ENCODE measurements at places on chromosomes 2 and 18.
A peak's percentile ranks its signal among the peaks of the same experiment; 100 is the strongest.

DNA sequence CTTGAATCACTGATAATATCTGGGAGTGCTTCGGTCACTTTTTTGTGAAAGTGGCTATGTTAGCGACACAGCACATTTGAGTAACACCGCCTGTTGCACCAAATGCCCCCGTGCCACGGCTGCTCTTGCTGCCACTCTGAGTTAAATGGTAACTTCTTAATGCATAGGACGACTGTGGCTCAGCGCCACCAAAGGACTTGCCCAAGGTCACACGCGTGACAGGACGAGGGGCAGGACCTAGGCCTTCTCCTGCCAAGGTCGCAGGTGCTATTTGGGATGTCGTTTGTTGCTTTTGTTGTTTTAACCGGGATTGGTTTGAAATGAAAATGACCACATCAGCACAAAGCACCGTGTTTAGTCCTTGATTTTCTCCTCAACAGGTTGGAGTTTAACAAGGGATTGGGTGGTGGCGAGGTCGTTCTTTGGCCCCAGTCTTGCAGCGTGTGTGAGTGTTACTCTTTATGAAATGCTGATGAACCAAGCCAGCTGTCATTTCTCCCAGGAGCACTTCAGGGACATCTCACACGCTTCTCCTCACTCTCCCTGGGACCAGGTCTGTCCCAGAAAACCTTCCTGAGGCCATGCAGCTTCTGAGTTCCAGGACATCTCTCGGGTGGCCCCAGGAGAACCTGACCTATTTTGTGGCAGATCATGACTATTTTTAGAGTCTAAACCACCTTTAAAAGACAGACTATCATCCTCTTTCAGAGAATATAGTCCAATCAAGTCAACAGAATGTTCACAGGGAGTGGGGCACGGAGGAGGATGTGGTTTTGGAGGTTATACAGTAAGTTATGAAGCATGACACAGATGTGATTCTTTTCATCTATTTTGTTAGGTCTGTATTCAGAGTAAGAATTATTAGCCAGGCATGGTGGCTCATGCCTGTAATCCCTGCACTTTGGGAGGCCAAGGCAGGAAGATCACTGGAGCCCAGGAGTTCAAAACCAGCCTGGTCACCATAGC lies 49.9 kb downstream of the MTCL1 start:
- DNase-seq = peak; percentile 71

GRCh38 chr18:37451239-37451825 lies 114.3 kb downstream of the CELF4 start:
- no peak for DNase-seq

GRCh38 chr2:31070339-31071125 lies 67.7 kb downstream of the GALNT14 start:
- peak; percentile 72 for DNase-seq

- DNase-seq = peak; percentile 61
These were observed 165.2 kb downstream of the SH3BP4 start for GRCh38 chr2:235116885-235117492.

DNA sequence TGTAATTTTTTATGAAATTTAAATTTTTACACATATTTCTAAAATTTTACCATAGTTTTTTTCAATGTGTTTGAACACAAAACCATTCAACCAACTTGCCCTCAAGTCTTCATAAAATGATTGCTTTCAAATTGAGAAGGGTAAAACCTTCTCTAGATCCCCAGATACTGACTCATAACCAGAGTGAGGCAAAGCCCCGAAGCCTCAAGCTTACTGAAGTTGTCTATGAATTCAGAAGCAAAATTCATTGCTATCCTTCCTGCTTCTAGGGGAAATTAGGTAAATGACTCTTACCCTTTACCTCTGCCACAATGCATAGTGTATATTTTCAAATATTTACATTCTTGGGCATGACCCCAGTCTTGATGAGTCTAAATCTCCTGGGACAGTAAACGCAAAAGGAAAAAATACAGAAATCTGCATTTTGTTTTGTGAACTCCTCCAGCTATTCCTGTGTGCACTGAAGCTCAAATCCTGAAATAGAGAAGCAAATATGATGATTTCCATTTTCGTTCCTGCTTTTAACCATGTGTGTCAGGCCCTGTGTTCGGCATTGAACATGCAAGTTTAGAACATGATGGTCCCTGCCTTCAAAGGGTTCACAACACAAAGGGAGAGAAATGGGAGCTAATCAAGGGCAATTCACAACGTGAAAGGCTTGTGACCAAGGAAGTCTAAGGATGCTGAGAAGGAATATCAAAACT lies 246.3 kb downstream of the SUCLG1 start:
- no peak for DNase-seq

- DNase-seq = no peak
These were observed 6.4 kb upstream of the ANO7 start for GRCh38 chr2:241182126-241182525.

GRCh38 chr2:241443486-241444223 lies 64.7 kb downstream of the STK25 start:
- peak; percentile 87 for DNase-seq

DNA sequence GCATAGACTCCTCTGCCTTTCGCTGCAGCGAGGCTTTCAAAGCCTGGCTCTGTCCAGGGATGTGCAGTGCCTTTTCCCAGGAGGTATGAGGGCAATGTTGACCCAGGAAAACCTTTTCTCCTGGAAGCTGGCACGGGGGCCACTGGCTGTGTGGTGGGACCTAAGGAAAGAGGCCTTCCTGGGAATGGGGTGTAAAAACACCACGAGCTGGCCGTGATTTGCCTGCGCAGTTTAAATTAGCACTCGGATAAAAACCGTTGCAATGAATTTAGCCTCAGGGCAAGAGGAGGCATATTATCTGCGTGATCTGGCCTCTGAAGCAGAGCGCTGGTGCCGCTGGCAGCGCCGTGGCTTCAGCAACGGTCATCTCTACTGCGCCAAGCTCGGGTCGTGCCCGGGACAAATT lies 3.0 kb downstream of the OSR1 start:
- no peak for DNase-seq

DNA sequence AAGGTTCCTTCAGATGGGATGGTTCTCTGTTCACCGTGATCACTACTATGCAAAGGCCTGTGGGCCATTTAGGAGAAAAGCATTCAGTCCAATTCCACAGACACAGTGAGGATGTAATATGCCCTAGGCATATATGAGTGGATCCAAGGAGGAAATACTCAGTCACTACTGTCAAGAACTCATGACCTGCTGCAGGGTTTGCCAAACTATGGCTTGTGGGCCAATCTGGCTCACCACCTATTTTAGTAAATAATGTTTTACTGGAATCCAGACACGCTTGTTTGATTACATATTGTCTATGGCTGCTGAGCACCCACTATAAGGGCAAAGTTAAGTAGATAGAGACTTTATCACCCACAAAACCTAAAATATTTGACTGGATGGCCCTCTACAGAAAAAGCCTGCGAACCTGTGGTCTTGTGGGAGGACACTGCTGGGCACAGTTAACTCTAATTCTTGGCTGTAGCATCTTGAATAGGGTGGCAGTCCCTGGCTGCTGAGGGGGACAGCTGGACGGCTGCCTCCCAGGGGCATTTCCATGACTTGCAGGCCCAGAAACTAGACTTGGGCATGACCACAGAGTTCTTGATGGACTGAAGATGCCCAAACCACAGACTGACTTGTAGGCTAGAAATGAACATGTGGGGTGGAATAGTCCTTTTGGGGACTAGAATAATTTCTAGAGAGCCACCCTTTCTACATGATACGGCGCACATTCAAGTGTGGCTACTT lies 20.6 kb upstream of the LTBP1 start:
- no peak for DNase-seq

DNA sequence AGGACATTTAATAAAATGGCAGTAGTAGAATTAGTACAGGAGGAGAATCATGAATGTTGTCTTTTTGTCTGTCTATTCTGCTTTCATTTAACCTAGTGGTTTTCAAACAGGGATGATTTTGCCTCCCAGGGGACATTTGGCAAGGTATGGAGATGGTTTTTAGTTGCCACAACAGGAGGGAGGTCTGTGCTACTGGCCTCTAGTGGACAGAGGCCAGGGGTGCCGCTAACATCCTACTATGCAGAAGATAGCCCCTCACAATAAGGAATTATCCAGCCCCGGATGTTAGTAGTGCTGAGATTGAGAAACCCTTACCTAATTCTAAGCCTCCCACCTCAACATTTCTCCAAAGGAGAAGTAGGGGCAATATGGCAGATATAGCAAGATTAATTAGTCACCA lies 18.3 kb downstream of the FASTKD2 start:
- no peak for DNase-seq

GRCh38 chr18:47485221-47485797 lies 233.8 kb upstream of the SKOR2 start:
- no peak for DNase-seq

- DNase-seq = no peak
These were observed 49.7 kb downstream of the SCN7A start for GRCh38 chr2:166444306-166444705.

DNA sequence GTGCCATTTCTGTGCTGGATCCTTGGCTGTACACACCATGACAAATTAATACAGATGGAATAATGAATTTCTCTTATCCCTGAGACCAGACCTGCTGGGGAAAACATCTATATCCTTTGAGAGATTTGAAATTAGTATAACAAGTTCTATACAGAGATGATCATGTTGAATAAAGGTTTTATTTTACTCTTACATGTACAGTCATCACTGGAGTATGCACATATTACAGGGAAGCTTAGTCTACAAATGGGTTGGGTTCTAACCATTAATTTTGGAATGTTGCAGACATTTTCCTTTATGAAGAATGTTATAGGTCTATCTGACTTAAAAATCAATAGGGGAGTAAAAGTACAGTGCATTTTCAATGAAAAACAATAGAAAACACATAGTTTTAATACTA lies 29.9 kb upstream of the MMADHC start:
- peak; percentile 38 for DNase-seq

- no peak for DNase-seq
These were observed 91.2 kb downstream of the ZNF236 start for GRCh38 chr18:76913583-76913982.

DNA sequence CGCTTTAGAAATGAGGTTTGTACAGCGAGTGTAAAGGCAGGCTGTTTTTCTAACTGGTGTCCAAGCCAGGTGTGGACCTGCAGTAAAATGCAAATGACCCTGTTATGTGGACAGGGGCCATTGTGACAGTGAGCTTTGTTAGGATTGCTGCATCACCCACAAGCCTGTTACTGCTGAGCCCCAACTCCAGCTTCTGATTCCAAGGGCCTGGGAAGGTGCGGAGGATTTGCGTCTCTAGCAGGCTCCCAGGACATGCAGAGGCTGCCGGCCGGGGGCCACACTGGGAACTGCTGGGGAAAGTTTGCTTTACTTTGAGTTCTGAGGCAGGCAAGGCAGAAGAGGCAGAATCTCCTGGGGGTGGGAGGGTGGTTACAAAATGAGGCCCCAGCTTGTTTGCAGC lies 164.1 kb downstream of the GLI2 start:
- no peak for DNase-seq

DNA sequence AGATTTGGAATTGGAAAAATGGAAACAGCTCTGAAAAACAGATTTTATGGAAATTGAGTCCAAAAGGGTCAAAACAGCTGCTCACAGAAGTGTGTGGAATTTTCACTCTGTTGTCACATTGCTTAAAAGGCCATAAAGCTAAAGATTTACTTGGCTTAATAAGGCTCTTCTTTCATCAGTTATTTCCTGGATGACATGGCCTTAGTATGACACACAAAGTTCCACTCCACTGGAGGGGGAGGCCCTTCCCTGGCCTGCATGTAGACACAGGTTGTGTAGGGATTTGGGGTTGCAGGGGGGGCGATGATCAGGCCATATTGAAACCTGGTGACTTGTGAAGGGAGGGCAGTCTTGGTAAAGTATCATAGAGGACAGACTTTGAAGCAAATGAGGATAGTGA lies 34.0 kb downstream of the TMEM185B start:
- peak; percentile 28 for DNase-seq

- DNase-seq = peak; percentile 94
These were observed 16.6 kb upstream of the PIK3C3 start for GRCh38 chr18:41938445-41938844.

DNA sequence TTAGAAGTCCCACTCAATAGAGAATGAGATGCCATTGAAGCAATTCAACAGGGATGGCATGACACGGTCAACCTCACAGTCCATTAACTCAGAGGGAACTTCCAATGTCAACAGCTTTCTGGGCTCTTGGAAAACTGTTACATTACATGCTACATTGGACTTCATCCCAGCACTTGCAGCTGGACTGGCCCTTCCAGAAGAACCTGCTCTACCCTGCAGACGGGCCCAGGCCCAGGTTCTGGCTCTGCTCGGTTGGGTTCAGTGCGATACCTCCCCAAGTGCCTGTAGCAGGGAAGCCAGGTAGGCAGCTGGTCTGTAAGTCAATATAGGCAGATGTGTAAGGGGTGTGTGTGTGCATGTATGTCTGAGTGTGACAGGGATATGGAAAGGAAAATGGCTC lies 12.9 kb downstream of the LAMA1 start:
- peak; percentile 46 for DNase-seq

DNA sequence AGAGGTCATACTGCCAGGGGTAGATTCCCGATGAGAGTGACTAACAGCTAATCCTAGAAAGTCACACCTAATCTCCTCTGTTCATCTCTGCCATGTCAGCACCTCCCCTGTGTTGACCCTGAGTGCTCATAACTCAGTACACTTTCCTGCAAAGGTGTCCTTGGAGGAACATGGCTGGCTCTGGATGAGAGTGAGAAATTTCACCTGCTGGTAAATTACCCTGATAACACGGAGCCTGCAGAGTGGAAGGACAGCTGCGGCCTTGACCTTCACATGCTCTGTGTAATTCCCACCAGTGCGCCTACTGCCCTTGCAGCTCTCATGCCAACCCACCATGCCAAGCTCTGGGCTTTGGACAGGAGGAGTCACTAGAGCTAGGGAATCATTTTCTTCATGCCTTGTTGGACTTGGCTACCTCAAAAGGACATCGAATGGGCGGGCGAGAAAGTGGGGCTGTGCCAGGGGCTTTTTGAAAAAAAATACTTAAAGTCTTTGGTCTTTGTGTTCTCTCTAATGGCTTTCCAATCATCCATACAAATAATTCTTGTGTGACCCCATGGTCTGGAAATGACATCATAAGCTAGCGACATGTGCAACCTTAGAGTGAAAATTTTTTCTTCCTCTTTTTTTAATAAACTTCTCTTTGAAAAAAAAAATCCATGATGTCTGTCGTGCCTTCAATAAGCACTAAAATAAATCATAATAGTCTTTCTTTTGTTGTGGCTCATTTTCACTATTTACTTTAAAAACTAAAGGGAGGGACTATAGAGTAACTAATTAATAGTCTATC lies 319.9 kb downstream of the MYCN start:
- no peak for DNase-seq

- no peak for DNase-seq
These were observed 8.4 kb downstream of the SCN7A start for GRCh38 chr2:166485558-166486178.

All from renal cortical epithelial cell (primary cell).